ENCODE measurements at places on chromosomes 1 and 21. TPM values are rescaled to one million over a fixed set of nuclear protein-coding genes. Genes with fewer than 3 reads are reported as not detected.

FLG2 gene
- total RNA-seq = not detected

TAS1R1 gene
- not detected for total RNA-seq

SLC2A5 gene
- total RNA-seq = 0.64 TPM

CRYAA gene
- total RNA-seq = not detected

LIPI gene
- total RNA-seq = not detected

C1orf115 gene
- 30.5 TPM for total RNA-seq

GPR89B gene
- 26.0 TPM for total RNA-seq

XCL2 gene
- total RNA-seq = not detected

MYOM3 gene
- total RNA-seq = not detected

ANXA9 gene
- total RNA-seq = not detected

WARS2 gene
- 7.9 TPM for total RNA-seq

DNA sequence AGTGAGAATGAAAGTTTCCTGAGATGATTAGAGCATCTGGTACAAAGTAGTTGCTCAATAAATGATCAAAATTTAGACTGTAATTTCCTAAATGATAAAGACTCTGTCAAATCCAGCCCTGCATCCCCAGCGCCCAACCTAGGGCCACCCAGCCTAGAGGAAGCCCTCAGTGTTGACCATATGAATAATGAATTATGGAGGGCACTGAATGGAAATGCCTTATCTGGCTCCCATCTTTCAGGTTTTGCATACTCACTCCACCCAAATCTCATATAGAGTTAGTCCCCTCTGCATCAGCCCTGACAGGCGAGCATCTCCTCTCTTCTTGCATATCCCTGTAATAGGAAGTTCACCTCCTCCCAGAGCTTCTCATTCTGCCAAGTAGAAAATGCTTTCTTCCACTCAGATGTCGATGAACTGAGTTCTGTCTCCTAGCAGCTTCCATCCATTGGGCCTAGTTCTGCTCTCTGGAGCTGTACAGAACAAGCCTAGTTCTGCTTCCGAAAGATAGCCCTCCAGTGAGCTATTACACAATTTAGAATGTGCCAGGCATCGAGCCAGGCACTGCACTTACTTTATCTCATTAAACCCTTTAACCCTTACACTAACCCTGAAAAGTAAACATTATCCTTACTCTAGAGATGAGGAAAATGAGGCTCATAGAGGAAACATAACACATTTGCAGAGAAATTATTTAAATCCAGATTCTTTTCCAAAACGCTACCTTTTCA is 20.9 kb downstream of the COA7 start:
- H3K27me3 ChIP-seq = peaks cover 4% of the 10 kb centered on the region
- no peaks in the 10 kb centered on the region for H3K36me3 ChIP-seq
- H3K4me1 ChIP-seq = no peaks in the 10 kb centered on the region

- H3K27me3 ChIP-seq = peaks cover 8% of the 10 kb centered on the region
- peaks cover 17% of the 10 kb centered on the region for H3K36me3 ChIP-seq
- DNase-seq = no peak
- H3K4me1 ChIP-seq = peaks cover 9% of the 10 kb centered on the region
- H3K27ac ChIP-seq = no peak overlapping the region
Measured at GRCh38 chr1:6308449-6308848, 47.6 kb upstream of the GPR153 start.

- no peak for DNase-seq
- peaks cover 2% of the 10 kb centered on the region for H3K27me3 ChIP-seq
- no peak overlapping the region for H3K4me3 ChIP-seq
- H3K27ac ChIP-seq = no peak overlapping the region
- no peaks in the 10 kb centered on the region for H3K36me3 ChIP-seq
Measured at GRCh38 chr1:170461762-170462384, 70.1 kb upstream of the GORAB start.

DNA sequence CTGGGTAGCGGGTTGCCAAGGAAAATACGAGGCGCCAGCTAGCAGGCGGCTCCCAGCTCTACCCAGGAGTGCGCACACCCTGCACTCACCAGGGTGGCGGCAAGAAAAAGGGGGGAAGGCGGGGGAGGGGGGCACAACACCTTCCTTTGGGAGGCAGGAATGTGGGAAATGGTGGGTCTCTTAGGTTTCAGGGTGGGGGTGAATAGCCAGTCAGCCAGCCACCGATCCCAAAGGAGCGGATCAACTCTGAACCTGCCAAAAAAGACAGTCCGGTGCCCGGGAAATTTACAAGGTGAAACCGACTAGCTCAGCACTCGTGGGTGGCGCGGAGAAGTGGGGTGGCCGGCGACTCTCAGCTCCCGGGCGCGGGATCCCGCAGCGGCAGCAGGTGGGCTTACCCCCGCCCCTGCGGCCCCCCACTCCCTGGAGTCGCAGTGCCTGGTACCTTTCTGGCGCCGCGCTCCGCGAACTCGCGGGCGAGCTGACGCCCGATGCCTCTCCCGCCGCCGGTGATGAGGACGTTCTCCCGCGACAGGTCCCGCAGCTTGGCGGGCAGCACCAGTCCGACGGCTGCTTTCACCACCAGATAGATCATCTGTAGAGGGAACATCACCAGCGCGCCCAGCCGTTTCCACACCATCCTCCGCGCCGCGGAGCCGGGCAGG is 1.2 kb downstream of the DHRS3 start:
- DNase-seq = no peak
- peaks cover 3% of the 10 kb centered on the region for H3K4me1 ChIP-seq
- H3K4me3 ChIP-seq = peak overlapping the region; percentile 93
- peaks cover 11% of the 10 kb centered on the region for H3K27me3 ChIP-seq

DNA sequence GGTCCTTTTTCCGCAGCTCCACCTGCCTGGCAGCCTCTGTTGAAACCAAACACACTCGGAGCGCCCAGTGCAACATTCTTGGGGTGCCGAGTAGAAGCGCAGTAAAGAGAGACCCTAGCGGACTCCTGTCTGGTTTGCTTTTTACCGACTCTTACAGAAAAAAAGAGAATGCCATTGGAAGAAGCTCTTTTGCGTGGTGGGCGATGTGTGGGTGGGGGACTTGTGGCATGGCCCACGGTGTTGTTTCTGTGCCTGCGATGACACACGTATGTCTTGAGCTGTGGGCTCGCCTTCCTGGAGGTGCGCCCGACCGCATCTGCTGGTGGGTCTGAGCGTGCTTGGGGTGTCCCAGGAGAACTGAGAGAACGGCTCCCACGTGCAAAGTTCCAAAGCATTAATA is 7.3 kb upstream of the BARHL2 start:
- peak overlapping the region; percentile 92 for H3K4me3 ChIP-seq
- H3K27me3 ChIP-seq = peaks cover 43% of the 10 kb centered on the region
- H3K4me1 ChIP-seq = peaks cover 25% of the 10 kb centered on the region
- H3K36me3 ChIP-seq = no peaks in the 10 kb centered on the region

DNA sequence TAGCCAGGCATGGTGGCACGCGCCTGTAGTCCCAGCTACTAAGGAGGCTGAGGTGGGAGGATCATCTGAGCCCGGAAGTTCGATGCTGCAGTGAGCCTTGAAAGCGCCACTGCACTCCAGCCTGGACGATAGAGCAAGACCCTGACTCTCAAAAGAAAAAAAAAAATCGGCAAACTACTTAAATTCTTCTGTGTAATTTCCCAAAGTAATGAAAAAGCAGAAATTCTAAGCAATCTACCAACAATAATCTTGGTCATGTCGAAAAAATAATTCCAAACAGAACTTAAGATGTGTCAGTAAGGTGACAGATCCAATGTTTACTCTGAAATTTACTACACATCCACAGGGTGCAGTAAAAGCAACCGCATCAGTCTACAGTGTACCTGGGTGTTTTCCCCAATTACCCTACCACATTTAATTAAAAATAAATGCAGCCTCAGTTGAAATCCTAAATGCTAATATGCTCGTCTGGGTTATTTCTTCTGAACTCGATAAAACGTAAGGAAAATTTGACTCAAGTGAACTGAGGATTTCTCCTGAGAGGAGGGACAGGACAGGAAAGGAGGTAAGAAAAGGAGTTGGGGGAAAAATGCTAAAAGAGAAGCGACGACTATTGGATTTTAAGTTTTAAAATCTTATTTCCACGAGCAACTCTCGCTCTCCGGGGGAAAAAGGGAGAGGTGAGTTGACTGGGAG is 801 bp downstream of the EPRS1 start:
- peaks cover 5% of the 10 kb centered on the region for H3K27me3 ChIP-seq
- no peaks in the 10 kb centered on the region for H3K36me3 ChIP-seq

DNA sequence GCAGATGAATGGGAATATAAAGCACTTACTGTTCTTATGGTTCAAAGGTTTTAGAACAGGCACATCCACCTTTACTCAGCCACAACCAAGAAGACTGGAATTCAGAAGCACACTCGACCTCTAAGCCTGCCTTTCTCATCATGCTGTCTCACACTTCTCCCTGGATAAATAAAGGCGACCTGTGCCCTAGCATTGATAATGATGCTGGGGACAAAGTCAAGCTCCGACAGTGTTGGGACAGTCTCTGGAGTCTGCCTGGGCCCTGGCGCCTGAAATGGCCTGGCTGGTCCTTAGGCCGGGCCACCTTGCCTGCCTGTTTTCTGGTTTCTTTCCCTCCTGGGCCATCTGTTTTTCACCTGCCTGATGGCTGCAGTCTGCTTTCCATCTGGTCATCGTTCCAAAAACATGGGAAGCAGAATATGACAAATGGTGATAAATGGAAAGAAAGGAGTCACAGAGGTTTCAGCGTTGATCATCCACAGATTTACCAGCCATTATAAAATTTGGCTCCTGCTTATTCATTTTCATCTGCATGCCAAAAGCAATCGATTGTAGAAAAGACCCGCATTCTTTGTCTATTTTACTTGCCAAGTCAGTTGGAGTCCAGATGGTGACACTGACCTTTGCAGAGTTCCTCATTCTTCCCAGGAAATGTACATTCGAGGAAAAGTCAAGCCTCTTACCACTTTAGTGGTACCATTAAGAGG is 91.2 kb upstream of the KCNJ15 start:
- peaks cover 10% of the 10 kb centered on the region for H3K27me3 ChIP-seq
- peak overlapping the region; percentile 96 for H3K27ac ChIP-seq
- peak overlapping the region; percentile 56 for H3K4me3 ChIP-seq
- peak; percentile 46 for DNase-seq
- H3K36me3 ChIP-seq = no peaks in the 10 kb centered on the region

DNA sequence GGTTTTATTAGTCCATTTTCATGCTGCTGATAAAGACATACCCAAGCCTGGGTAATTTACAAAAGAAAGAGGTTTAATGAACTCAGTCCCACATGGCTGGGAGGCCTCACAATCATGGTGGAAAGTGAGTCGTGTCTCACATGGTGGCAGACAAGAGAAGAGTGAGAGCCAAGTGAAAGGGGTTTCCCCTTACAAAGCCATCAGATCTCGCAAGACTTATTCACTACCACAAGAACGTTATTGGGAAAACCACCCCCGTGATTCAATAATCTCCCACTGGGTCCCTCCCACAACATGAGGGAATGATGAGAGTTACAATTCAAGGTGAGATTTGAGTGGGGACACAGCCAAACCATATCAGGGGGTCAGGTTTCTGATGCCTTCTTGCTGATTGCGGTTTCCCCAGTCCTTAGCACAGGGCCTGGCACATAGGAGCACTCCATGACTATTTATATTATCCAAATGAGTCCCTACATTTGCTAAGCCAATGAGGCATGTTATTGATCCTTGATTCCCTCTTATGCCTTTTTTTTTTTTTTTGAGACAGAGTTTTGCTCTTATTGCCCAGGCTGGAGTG is 35.3 kb upstream of the PAXBP1 start:
- no peaks in the 10 kb centered on the region for H3K36me3 ChIP-seq
- H3K27ac ChIP-seq = no peak overlapping the region
- peaks cover 8% of the 10 kb centered on the region for H3K4me1 ChIP-seq
- H3K27me3 ChIP-seq = peaks cover 2% of the 10 kb centered on the region
- H3K4me3 ChIP-seq = no peak overlapping the region

DNA sequence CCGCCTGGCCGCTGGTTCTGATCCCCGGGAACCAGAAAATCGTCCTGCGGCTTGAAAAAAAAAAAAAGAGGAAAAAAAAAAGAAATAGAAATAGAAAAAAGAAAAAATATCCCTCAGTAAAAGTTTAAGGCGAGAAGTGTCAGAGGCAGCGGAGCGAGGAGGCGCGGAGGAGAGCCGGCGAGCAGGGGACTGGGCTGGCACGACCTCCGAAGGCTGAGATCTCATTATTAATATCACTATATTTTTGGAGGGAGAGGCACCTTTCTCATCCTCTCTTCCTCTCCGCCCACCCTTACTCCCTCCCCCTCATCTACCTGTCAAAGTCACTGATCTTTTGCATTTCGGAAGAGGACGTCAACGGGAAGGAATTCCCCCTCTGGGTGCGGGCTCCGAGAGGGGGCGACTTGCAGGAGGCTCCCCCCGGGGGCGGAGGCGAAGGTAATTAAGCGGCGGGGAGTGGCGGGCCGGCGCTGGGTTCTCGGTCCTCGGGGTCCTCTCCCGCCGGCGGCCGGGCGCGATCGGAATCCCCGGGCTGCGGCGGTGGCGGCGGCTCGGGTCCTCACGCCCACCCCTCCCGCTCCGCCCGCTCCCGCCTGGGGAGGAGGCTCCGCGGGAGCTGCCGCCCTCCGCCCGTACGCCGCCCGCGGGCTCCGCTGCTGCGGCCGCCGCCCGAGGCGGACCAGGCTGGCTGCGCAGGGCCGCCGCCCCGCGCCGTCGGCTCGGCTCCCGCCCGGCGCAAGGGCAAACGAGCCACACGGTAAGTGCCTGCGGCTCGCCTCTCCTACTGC is at the start of gene NTNG1:
NTNG1 (plus strand) TSS at position 337 of the 788 bp plus-strand sequence.
- no peak within 1 kb of the TSS for H3K27ac ChIP-seq
- no peaks in the 10 kb centered on the region for H3K36me3 ChIP-seq
- H3K27me3 ChIP-seq = peaks cover 2% of the 10 kb centered on the region
- peak within 1 kb of the TSS; percentile 93 for H3K4me3 ChIP-seq

- no peak overlapping the region for H3K27ac ChIP-seq
- H3K27me3 ChIP-seq = peaks cover 4% of the 10 kb centered on the region
- H3K4me1 ChIP-seq = no peaks in the 10 kb centered on the region
- H3K36me3 ChIP-seq = no peaks in the 10 kb centered on the region
- DNase-seq = no peak
- no peak overlapping the region for H3K4me3 ChIP-seq
Measured at GRCh38 chr1:29290414-29290985, 54.2 kb downstream of the PTPRU start.

Data from glutamatergic neuron (in vitro differentiated cells).